ENCODE measurements at places on chromosomes 1 and 21.

DNA sequence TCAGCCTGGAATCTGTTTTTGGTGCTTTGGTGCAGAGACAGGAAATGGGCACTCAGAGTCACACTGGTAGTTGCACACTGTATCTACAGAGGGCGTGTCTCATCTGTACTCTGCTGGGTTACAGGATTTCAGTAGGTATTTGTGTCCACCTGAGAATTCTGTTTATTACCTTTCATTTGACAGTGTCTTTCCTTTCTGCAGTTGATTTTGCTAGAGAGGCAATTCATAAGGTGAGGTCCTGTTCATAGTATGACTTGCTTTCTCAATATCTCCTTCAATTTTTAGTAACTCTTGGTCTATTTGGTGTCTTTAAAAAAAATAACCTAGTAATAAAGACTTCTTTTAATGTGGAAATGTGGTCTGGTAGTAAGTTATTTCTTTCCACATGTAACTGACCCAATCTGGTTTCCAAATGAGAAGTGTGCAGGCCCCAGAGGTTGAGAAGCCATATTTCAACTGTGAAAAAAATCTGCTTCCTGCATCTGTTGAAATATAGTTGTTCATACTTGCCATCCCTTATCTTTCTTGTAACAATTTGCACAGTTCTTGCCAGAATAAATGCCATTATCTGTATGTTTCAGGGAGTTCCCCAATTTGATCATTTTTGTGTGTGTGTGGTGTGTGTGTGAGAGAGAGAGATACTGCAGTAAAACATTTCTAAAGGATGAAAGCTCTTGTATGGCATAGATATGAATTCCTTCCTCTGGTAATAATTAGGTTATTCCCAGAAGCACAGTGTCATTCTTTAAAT, 78.4 kb upstream of the DNAJC6 start:
- no peak for DNase-seq

DNA sequence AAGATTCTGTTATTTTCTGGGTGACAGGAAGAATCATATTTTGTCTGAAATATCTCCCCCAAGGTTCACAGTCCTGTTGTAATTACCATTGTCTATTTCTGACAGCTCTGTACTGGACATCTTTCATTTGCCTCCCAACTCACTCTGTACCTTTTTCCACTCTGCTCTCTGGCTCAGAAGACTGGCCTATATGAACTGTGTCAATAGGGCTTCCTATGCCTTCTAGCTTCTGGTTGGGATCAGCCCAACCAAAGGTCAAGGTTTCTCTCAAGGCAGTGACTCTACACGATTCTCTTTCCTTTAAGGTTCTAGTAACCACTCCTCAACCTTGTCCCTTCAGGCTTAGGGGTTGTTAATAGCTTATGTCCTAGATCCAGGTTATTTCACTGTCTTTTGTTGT, 17.5 kb downstream of the KLHL12 start:
- no peak for DNase-seq

- no peak for DNase-seq
These were observed 28.1 kb downstream of the KRTAP10-1 start for GRCh38 chr21:44511938-44512275.

GRCh38 chr1:192088496-192088895, 69.8 kb upstream of the RGS18 start:
- DNase-seq, result no peak

- DNase-seq, result no peak
These were observed 20.1 kb downstream of the HSD3B2 start for GRCh38 chr1:119435052-119435451.
